Adrenal gland (tissue), 19 donors: ENCODE measurements at places on chromosomes 12 and 14. TPM values are rescaled to one million over a fixed set of nuclear protein-coding genes. Genes with fewer than 3 reads are reported as not detected.

GRCh38 chr14:65993103-65993502 is 493.1 kb upstream of the CCDC196 start:
- H3K36me3 ChIP-seq: no peaks in the 10 kb centered on the region
- DNase-seq: no peak
- no peaks in the 10 kb centered on the region for H3K4me1 ChIP-seq
- H3K27me3 ChIP-seq: no peaks in the 10 kb centered on the region

GRCh38 chr14:83007641-83008225 is 1474.1 kb upstream of the SEL1L start:
- H3K36me3 ChIP-seq: no peaks in the 10 kb centered on the region
- no peak overlapping the region for H3K4me3 ChIP-seq
- no peak for DNase-seq
- H3K27ac ChIP-seq: no peak overlapping the region
- H3K4me1 ChIP-seq: no peaks in the 10 kb centered on the region

DNA sequence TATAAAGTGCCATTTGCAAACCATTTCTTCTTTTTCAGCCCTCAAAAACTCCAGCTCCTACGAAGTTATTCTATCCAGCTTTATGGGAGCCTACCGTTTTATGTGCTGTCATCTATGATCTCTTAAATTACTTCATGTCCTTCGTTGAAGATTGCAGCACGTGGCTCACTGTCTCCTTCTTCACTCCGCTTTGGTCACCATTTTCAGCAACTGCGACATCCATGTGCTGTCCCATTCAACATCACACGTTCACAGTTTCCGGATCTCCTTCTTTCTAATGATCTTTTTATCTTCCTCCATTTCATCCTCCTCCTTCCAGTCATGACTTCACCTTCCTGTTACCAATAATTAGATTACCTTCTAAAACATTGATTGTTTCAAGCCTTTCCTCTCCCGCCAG is 143.3 kb upstream of the KRAS start:
- H3K27ac ChIP-seq: no peak overlapping the region
- no peaks in the 10 kb centered on the region for H3K27me3 ChIP-seq
- no peaks in the 10 kb centered on the region for H3K4me1 ChIP-seq
- no peak overlapping the region for H3K4me3 ChIP-seq
- DNase-seq: no peak

GRCh38 chr12:121781998-121782979 is 11.2 kb downstream of the RHOF start:
- no peaks in the 10 kb centered on the region for H3K27me3 ChIP-seq
- H3K4me1 ChIP-seq: peaks cover 10% of the 10 kb centered on the region
- no peak overlapping the region for H3K27ac ChIP-seq
- no peak overlapping the region for H3K4me3 ChIP-seq
- H3K36me3 ChIP-seq: no peaks in the 10 kb centered on the region

FLVCR2 gene
- total RNA-seq: 34.7 TPM

DNA sequence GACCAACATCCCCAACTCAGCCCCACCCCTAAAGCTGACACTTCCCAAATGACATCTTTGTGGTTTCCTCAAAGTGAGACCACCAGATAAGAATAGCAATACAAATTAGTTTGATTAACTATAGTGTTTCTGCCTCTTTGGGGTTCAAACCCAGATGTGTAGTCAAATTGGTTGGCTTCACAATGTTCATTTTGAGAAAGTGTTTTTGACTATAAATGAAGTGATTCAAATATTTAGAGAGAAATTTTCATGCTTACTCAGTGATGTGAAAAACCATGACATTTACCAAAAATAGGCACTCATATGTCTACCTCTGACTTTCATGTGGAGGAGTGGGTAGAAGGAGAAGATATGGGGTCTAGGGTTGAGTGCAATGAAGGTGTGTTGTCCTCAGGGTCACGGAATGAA is 218.4 kb downstream of the BCAT1 start:
- no peak overlapping the region for H3K27ac ChIP-seq
- DNase-seq: no peak
- H3K36me3 ChIP-seq: no peaks in the 10 kb centered on the region
- no peak overlapping the region for H3K4me3 ChIP-seq
- H3K4me1 ChIP-seq: no peaks in the 10 kb centered on the region

GRCh38 chr12:18887368-18887767 is 149.4 kb downstream of the CAPZA3 start:
- H3K27ac ChIP-seq: no peak overlapping the region
- H3K27me3 ChIP-seq: no peaks in the 10 kb centered on the region
- no peak overlapping the region for H3K4me3 ChIP-seq
- H3K4me1 ChIP-seq: no peaks in the 10 kb centered on the region
- no peak for DNase-seq
